ENCODE measurements at places on chromosomes 3 and 15.

- DNase-seq: no peak
Observed at GRCh38 chr3:156373095-156373494, 181.8 kb downstream of the SSR3 start.

- no peak for DNase-seq
Observed at GRCh38 chr3:129756871-129757270, 136.6 kb downstream of the TMCC1 start.

GRCh38 chr15:30962659-30963058 is 28.8 kb downstream of the MTMR10 start:
- no peak for DNase-seq

GRCh38 chr3:188956839-188957489 is 214.8 kb upstream of the TPRG1 start:
- DNase-seq: peak; percentile 44

- DNase-seq: no peak
Observed at GRCh38 chr3:152719264-152719663, 115.7 kb upstream of the P2RY1 start.

DNA sequence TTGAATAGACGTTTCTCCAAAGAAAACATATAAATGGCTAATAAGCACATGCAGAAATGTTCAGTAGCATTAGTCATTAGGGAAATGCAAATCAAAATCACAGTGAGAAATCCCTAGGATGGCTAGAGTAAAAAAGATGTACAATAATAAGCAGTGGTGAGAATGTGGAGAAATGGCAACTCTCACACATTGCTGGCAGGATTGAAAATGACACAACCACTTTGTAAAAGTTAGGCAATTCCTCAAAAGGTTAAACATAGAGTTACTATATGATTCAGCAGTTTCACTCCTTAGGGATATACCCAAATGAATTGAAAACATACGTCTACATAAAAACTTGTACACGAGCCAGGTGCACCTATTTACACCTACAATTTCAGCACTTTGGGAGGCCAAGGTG is 108.7 kb downstream of the ITPR1 start:
- no peak for DNase-seq

- no peak for DNase-seq
Observed at GRCh38 chr3:33146791-33147445, 33.1 kb downstream of the CRTAP start.

GRCh38 chr15:40190591-40190990 is 29.7 kb downstream of the BUB1B start:
- no peak for DNase-seq

DNA sequence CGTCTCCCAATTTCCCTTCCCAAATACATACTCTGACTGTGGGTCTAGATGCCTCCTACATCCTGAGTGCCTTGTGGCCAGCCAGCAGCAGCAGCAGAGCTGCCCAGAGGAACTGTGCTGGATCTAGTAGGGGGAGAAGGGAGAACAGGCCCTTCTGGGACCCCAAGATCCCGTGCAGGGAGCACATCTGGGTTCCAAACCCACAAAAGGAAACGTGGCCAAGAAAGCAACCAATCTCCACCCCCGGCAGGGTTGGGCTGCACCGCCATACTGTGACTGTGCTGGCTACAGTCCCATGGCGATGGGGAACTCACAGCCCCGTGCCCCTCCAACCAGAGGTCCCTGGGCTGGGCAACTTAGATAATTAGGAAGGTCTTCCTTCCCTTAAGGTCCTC is 86.3 kb downstream of the PPCDC start:
- no peak for DNase-seq

- DNase-seq: no peak
Observed at GRCh38 chr15:67064607-67065530, 533 bp upstream of the SMAD3 start.

DNA sequence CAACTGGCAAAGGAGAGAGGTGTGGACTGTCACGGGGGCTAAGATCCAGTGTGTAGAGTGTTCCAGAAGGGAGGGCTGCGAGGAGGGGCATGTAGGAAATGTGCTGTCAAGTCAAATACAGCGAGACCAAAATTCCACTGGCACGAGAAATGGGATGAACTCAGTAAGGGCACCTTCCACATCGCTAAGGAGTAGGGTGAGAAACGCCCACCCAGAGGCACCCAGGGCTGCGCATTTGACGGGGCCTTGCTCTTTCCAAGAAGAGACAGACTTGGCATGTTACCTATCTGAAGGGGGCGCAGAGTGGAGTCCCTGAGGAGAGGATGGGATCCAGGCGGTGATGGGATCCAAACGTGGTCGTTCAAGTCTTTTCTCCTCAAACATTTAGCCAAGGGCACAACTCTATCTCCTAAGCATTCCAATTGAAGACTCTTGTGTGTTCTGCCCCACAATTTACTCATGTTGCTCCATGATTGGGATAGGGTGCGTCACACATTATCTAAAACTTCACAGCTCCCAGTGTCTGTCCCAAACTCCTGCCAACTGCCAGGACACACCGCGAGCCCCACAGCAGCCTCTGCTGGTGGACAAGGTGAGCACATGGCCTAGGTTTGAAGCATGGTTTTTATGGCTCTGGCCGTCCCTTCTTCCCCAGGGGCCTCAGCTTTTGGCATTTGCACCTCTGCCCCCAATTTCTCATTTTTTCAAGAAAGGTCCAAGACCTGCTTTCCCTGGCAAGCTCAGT is 7.6 kb downstream of the SELENOS start:
- no peak for DNase-seq

DNA sequence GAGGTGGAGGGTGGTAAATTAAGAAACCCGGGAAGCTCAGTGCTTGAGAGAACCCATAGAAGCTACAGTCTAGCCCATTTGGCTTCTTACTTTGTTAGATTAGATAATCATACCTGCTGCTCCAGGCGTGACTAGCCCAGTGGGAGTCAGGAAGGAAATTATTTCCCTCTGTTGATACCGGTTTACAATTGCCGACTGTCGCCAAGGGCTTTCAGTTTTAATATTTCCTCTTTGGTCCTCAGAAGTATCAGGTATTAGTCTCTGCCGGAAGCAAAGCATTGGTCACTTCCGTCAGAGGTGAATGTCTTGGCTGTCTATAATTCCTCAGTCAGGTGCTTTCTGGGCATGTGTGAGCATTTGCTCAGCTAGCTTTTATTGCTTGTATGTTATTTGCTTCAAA is 75.2 kb downstream of the LPP start:
- DNase-seq: no peak

DNA sequence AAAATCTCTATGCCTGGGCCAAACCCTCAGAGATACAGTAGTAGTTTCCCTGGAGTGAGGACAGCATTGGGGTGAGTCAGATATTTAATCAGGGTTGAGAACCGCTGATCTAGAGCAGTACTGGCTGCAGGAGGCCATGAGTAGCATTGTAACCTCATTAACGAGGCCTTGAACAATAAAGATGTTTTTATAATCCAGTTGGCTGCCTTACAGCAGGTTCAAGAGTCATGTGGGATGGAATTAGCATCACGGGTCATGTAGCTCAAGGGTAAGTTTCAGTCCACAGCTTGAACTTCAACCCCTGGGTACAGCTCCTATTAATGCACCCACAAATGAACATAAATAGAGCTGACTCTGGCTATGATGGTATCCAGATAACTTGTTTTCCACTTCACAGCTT is 5.1 kb downstream of the HPS3 start:
- DNase-seq: no peak

DNA sequence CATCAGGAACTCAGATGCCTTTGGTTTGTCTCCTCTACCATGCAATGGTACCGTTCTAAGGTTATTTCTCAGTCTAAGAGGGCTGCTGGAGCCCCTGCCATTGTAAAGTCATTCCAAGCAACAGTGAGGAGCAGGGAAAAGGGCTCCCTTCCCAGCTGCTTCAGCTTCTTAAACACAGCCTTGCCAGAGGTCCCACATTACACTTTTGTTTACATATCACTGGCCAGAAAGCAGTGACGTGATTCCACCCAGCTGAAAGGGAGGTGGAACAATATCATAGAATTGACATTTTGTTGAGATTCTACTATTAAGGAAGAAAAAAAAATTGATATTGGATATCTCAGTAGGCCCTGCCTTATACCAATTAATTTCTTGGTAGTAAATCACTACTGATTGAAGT is 194.6 kb downstream of the SUCLG2 start:
- no peak for DNase-seq

GRCh38 chr15:38050529-38051448 is 116.3 kb downstream of the TMCO5A start:
- no peak for DNase-seq

DNA sequence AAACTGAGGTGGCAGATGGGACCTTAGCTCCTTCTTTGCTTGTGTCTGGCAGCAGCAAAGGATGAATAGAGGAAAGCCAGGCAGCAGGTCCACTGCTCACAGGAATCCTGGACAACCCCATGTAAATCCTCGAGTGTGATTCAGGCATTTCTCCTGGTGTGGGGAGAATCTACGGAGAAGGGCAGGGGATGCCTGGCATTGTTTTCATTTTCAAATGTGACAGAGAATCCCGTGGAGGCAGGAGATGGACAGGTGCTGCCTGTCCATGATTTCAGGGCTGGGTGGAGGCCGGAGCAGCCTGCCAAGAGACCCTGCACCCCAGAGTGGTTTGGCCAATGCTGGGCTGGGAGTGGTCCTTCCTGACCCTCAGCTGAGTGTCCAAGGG is 1.7 kb downstream of the HRH1 start:
- no peak for DNase-seq

DNA sequence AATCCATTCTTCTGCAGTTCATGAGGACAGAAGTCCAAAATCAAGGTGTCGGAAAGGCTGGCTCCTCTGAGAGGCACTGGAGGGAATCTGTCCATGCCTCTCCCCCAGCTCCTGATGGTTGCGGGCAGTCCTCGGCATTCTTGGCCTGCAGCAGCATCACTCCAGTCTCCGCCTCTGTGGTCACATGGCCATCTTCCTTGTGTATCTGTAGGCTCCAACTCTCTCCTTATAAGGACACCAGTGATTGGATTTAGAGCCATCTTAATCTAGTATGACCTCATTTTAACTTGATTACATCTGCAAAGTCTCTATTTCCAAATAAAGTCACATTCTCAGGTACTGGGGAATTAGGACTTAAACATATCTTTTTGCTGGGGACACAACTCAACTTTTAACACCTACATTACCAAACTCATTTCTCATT is 56.0 kb upstream of the FLNB start:
- no peak for DNase-seq

GRCh38 chr3:189298469-189299375 is 127.0 kb downstream of the TPRG1 start:
- DNase-seq: no peak
